ENCODE measurements at places on chromosomes 7 and 10.

GRCh38 chr7:12930534-12930933 is 243.1 kb downstream of the ARL4A start:
- no peak for DNase-seq

- DNase-seq = no peak
Observed at GRCh38 chr10:102342958-102343357, 52.5 kb upstream of the NFKB2 start.

DNA sequence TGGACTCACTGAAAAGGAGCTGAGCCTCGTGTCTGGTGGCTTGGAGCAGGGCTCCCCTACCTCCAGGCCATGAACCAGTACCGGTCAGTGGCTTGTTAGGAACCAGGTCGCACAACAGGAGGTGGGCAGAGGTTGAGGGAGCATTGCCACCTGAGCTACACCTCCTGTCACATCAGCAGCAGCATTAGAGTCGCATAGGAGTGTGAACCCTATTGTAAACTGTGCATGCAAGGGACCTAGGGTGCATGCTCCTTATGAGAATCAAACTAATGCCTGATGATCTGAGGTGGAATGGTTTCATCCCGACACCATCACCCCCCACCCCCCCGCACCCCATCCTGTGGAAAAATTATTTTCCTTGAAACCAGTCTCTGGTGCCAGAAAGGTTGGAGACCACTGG is 50.4 kb downstream of the TSPAN15 start:
- DNase-seq = no peak

DNA sequence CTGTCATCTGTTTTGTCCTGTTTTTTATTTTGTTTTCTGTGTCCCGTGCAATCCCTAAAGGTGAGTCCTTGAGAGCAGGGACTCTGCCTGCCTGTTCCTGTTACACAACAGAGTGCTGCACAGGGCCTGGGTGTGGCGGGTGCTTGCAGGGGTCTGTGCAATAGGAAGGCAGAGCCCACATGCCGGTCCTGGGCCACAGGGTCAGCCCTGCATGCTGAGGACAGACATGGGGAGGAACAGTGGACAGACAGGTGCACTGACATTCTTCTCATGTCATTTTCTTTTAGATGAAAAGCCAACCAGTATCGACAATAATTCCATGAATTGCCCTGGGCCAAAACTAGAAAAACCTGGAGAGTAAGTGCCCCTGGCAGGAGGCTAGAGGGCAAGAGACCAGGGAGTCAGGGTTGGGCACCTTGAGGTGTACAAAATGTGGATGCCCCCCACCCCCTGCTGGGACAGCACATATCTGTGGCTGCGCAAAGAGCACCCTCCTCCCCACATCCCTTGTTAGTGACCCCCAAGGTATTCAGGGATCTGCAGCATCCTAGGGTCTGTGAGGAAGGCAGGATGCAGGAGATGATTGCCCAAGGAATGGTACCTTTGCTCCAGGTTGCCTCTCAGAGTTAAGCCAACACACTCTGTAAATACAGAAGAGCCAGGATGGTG is 19.9 kb downstream of the ANTXRL start:
- no peak for DNase-seq

DNA sequence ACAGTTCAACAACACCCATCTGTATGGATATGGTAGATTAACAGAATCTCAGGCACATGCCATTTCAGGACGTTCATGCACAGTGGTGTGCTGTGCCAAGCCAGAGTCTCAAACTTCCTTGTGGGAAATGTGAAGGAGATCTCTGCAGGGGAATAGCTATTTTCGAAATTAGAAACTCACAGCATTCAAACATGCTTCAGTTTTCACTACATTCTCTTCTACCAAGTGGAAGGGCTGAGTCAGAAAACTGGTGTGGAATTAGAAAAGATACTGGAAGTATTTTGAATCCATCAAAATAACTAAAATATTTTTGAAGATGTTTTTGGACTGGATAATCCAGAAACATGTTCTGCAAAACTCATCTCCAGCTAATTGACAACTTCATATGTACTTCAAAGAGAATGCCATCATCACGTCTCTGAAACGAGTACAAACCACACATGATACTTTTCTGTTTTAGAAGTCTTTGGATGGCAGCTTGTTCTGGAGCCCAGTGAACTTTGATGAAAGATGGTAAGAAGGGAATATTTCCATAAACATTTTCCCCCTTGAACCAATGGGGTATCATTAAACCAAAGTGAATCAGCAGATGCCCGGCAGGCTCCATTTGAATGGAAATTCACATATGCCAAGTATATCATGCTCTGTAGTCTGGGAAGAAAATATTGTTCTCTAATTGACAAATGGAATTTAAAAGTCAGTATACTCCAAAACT is 616.3 kb upstream of the IGFBP3 start:
- no peak for DNase-seq

DNA sequence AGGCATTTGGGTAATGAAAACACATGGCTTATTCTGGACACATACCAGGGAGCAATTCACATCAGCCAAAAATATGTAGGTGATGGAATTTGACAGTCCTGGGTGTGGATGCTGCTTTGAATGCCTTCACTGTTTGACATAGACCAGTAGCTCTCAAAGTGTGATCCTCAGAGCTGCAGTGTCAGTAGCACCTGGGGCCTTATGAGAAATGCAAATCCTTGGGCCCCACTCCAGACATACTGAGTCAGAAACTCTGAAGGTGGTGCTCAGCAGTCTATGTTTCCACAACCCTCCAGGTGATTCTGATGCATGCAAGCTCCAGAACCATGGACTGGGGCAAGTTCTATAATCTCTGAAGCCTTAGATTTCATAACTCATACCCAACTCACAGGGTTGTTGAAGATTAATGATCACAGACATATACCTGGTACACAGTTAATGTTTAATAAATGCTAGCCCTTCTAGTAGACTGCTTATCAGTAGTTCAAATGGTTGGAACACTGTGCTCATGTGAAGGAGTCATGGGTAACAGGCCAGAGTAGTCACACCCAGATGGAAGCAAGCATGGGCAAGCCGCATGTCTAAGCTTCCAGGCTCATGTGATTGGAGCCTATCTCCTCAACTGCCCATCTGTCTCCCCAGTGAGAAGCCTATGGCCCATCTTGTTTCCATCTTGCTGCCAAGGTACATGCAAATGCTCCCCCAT is 715.7 kb downstream of the GRID1 start:
- no peak for DNase-seq

DNA sequence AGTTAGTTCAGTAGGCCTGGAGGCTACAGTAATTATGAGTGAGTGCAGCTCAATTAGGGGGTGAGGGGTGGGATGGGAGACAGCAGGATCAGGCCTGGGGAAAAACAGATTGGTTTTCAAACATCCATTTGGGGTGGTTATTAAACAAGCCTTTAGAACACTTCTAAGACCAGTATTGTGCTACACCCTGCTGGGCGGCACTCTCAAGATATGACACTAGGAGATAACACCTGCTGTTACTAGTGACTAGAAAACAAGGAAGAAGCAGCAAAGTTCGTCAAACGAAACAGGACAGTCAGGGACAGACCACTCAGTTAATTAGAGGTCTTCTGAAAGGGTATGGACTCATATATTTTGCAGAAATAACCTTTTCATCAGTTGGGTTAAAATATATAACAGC is 353.6 kb downstream of the PTEN start:
- no peak for DNase-seq

GRCh38 chr7:24366876-24367275 is 82.9 kb downstream of the NPY start:
- DNase-seq = no peak

- no peak for DNase-seq
Observed at GRCh38 chr7:30286749-30287148, 2.4 kb downstream of the ZNRF2 start.

DNA sequence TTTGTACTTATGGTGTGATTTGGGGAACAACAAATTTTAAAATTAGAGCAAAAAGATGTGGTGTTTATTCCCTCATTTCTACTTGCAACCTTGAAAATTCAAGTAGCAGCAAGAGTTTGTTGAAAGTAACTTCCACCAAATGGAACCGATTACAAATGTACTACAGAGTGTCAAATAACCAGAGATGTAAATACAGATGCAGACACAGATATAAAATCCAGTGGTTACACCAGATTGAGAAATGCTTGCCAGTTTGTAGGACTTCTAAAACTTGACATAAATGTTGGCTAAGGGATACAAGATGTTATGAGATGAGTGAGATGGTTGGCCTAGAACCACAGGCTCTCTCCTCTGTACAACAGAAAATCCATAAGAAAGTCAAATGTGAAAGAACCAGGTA is 162.1 kb downstream of the DIP2C start:
- no peak for DNase-seq

DNA sequence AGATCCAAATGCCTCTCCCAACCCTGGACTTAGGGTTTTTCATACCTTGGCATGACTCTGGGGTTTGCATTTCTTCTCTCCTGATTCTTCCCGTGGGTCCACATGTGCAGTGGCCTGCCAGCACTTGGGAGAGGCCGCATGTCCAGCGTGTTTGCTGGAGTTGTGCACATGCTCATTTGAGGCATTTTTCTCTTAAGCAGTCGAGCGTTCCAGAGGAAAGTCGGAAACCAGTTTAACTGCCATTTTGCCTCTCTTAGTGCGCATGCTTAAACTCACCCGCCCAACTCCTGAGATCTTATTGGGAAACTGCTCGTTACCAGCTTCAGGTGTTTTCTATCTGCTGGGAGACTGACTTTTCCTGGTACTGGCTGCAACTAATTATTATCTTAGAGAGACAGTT is 888.4 kb upstream of the PHF14 start:
- no peak for DNase-seq

- DNase-seq = no peak
Observed at GRCh38 chr7:1300206-1300605, 67.5 kb downstream of the UNCX start.

GRCh38 chr7:142939226-142939910 is at the start of gene LLCFC1:
TSS of gene LLCFC1 (plus strand) at chr7:142939484. CDS start at chr7:142939622, 138 bp downstream.
- DNase-seq = no peak

GRCh38 chr10:132986076-132986475 is 43.7 kb upstream of the CFAP46 start:
- DNase-seq = no peak

GRCh38 chr7:123494193-123494796 is 40.1 kb downstream of the IQUB start:
- DNase-seq = no peak

- no peak for DNase-seq
Observed at GRCh38 chr10:3648170-3648569, 136.8 kb downstream of the KLF6 start.

DNA sequence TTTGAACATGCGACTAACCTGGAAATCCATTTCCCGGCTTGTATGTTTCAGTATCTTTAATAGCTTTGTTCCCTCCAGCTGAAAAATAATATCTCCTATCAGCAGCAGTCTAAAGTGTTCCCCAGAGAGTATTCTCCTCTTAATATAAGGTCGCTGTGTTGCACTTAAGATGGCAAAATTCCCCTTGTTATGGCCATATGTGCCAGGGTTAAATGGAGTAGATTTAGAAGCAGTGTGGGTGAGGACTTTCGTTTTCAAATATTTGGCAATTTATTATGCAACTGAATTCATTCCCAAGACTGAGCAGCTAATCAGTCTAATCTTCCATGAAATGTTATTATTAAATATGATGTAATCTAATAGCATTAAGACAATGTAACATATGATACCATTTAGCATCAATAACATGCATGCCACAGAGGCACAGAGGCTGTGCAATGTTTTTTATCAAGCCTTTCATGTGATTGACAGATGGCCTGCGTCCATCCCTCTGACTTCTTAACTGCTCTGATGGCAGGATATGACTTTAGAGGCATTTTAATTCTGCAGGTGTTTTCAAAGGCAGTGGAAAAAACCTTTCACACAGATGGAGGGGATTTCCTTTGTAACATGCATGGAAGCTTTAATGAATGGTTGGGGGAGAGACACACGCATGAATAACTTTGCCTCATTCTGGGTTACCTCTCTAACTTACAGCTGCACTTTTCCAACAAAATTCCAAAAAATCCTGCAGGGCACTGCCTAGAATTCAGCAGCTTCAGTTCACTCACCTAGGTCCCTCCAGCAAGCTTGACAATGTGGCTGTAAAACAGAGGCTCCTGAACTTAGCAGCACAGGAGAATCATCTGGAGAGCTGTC is 55.1 kb upstream of the ZPBP start:
- no peak for DNase-seq

DNA sequence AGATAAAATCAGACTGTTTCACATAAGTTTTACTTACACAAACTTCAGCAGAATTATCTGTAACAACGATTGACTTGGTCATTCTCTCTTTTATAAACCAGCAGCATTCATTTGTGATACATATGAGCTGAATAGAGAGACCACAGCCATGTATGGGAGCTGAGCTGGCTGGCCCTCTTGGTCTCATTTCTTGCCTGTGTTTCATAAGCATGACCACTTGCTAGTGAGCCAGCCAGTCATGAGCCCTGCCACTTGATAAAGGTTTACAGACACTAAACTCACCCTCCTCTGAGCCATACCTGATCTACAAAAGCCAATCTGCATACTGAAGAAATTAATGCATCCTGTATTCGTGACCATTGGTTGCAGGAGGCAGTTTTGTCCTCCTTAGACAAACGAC is 82.1 kb downstream of the PKD1L1 start:
- no peak for DNase-seq

DNA sequence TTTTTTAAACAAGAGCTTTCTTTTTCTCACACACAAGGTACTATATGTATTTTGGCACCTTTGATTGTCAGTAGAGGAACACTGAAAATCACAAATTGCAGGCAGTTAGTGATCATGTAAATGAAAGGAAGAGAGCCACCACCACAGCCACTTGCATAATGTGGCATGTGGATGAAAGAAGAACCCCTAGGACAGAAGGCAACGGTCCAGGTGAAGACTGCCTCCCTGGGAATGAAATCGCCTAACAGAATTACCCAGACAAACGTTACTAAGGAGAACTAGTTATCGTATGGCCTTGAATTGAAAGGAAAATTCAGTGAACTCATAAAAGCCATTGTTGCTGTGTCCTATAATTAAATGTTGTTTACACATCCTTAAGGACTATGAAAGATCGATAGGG is 41.2 kb upstream of the PTPRZ1 start:
- DNase-seq = no peak

GRCh38 chr7:14096159-14096558 is 106.7 kb upstream of the ETV1 start:
- DNase-seq = no peak

- no peak for DNase-seq
Observed at GRCh38 chr7:94655848-94656657, at the start of gene SGCE. TSS of gene SGCE (minus strand) at chr7:94656133. CDS start at chr7:94656098, 35 bp downstream.

DNA sequence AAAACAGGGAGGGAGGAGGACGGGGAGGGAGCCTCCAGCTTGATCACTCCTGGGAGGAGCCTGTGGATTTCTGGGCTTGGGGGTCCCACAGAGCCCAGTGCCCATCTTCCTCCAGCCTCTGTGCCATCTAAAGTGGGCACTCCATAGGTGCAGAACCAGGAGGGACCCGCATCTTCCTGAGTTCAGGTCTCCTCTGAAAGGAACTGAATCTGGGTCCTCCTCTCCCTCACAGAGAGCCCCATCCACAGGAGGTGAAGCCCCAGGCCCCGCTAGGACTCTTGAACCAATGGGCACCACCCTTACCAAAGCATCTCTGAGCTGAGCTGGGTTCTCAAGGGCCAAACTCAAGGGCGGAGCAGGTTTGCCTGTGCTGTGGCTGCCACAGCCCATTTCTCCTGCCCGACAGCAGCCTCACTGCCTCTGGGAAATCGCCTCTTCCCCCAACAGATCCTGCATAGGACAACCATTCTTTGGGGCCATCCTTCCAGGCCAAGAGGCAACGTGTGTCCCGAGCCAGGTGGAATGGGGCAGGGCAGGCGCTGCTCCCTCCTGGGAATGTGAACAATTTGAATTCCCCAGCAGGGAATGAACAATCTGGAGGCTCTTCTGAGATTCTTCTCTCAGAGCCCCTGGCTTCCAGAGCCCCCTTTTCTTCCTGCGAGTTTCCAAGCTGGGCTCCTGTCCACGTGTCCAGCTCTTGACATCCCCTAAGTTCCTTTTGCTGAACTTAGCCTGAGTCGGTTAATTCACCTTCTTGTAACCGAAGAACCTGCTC is 411.0 kb upstream of the FOXK1 start:
- no peak for DNase-seq
